Activated CD8-positive, alpha-beta memory T cell treated with anti-CD3 and anti-CD28 coated beads, Interleukin-2, amount 10 ng/mL, durations not matched to agents 7 days and 5 days (primary cell): ENCODE measurements at places on chromosomes 7 and 10. TPM values are rescaled to one million over a fixed set of nuclear protein-coding genes. Genes with fewer than 3 reads are reported as not detected.

The CPVL gene
- total RNA-seq: 0.33 TPM

- DNase-seq: no peak
Measured at GRCh38 chr7:93941945-93942344, 20.4 kb downstream of the GNG11 start.

- DNase-seq: peak; percentile 71
Measured at GRCh38 chr10:5862360-5862961, 27.2 kb downstream of the ANKRD16 start.

DNA sequence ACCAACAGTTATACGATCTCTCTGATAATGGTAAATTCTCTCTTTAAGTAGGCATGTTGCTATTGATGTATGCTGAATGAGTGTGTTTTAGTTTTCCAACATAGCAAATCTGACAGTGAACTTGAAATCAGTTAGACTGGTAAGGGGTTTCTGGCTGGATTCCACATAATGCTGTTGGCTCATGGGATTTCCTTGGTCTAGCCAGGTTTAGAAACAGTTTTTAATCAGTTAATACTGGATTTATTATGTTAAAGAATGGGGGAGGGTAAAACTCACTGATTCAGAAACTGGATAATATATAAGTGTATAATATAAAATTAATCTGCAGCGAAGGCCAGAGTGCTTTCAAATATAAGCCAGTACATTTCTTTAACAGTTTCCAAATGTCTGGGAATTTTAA lies 55.6 kb downstream of the PCDH15 start:
- DNase-seq: no peak

GRCh38 chr10:79266084-79266483 lies 81.2 kb upstream of the PPIF start:
- DNase-seq: peak; percentile 62

The TMEM26 gene
- total RNA-seq: not detected

The PLAC9 gene
- total RNA-seq: not detected

GRCh38 chr7:44969701-44970522 lies 8.9 kb downstream of the MYO1G start:
- DNase-seq: no peak
